ENCODE measurements at places on chromosomes 13 and 19.

- peak; percentile 27 for DNase-seq
These were observed 19.8 kb downstream of the UGGT2 start for GRCh38 chr13:96033220-96034015.

GRCh38 chr13:46903748-46904147, 6.9 kb upstream of the HTR2A start:
- no peak for DNase-seq

- no peak for DNase-seq
These were observed 145.2 kb downstream of the GGACT start for GRCh38 chr13:100443278-100443997.

GRCh38 chr13:48412881-48413351, at the start of gene LPAR6:
LPAR6 (minus strand) TSS chr13:48413113; CDS start chr13:48412423, 690 bp downstream.
- no peak for DNase-seq

DNA sequence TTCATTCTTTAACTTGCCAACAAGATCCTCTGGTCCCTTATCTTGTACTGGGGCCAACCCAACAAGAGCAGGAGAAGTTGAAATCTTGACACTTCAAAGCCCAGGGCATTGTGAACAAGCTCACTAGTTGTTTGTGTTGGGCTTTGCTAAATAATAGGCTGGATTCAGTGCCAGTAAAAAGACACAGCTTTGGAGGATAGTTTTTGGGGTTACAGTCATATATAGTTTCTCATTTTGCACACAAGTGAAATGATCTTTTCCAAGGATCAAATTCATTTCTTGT, 30.3 kb upstream of the LRCH1 start:
- DNase-seq, result no peak

- no peak for DNase-seq
These were observed 197.8 kb downstream of the TEX29 start for GRCh38 chr13:111518161-111518792.

- no peak for DNase-seq
These were observed 49.4 kb downstream of the LYL1 start for GRCh38 chr19:13053238-13053637.

DNA sequence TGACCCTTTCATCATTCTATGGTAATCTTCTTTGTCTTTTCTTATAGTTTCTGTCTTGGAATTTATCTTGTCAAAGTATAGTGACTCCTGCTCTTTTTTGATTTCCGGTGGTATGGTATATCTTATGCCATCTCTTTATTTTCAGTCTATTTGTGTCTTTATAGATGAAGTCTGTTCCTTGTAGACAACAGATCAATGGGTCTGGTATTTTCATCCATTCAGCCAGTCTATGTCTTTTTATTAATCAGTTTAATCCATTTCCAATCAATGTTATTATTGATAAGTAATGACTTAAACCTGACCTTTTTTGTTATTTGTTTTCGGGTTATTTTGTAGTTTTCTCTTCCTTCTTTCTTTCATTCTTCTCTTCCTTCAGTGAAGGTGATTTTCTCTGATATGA, 495.9 kb upstream of the PCDH9 start:
- no peak for DNase-seq

- DNase-seq, result peak; percentile 91
These were observed 569 bp upstream of the MCF2L start for GRCh38 chr13:112968380-112968909.

DNA sequence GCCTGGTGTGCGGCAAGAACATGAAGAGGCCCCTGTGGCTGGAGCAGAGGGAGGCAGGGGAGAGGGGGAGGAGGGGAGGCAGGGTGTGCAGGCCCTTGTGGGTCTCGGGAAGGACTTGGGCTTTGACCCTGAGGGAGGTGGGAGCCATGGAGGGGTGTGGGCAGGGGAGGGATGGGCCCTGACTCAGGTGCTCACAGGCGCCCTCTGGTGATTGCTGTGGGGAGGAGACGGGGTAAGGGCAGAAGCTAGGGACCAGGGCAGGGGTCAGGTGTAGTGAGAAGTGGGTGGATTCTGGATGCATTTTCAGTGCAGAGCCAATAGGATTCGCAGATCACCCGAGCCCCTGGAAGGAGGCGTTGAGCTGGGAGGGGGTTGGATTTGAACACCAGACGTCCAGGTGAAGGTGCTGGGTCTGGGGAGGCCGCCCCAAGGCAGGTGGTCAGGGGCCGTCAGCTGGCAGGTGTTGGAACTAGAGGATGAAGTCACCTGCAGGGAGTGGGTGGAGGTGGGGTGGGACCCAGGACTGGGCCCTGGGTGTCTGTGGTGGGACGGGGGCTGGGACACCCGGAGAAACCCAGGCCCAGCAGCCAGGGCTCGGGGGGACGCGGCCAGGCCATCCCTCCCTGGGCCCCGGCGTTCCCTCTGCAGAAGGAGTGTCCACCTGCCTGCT, 185.4 kb downstream of the KDM4B start:
- DNase-seq, result no peak

GRCh38 chr13:67155898-67156722, 74.0 kb downstream of the PCDH9 start:
- peak; percentile 10 for DNase-seq

- DNase-seq, result peak; percentile 80
These were observed 19.1 kb downstream of the CEBPG start for GRCh38 chr19:33392341-33393285.

DNA sequence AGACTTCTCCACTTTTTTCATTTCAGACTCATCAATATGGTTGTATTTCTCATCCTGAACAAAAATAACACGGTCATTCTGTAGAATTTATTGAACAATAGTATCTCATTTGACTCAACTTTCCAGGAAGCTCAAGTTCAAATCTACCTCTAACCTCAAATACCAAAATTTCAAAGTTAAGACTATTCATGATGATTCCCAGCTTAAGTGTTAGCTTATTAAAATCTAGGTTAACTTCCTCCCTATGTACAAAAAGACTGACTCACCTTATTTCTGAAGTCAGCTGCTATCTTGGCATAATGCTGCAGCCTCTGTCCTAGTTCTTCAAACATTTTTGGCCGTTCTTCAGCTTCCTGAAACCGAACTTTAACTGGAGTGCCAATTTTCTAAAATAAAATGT, 23.2 kb downstream of the HSPH1 start:
- no peak for DNase-seq

DNA sequence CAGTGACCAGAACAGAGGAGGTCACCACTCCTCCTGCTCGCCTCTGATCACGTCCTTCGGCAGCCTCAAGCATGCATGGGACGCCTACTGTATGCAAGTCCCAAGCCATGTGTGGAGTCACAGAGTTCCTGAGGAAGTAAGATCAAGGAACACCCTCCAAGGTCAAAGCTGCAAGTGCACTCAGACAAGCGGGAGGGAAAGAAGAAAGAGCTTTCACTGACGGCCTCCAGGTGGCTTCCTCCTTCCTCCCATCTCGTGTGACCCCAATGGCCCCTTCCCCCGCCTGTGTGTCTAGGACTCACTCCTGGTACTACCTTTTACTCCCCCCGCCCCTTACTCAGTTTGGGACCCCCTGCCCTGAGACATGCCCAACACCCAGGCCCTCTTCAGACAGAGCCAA, 6.1 kb downstream of the HAUS8 start:
- no peak for DNase-seq

GRCh38 chr13:20381401-20381800, 144.3 kb downstream of the CRYL1 start:
- no peak for DNase-seq
